ENCODE measurements at places on chromosomes 7 and 10.

DNA sequence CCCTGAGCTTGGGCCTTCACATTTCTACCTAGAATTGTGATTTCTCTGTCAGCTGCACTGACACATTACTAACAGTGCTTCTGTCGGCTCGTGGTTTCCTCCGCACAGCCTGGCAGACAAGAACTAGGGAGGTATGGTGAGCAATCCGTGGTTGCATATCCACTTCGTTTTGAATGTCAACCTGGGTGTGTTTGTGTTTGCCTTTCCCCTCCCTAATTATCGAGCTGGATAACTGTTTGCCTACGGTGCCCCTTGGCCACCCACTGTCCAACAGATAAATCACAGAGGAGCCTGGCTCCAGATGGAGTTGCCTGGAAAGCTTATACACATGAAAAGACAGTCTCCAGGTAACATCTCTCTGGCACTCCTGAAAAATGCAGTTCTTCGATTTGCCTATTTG is 228.8 kb downstream of the TRIL start:
- DNase-seq: no peak

GRCh38 chr10:98030991-98031431 is 590 bp upstream of the CRTAC1 start:
- no peak for DNase-seq

GRCh38 chr7:67392596-67393438 is 396.2 kb downstream of the TYW1 start:
- DNase-seq: no peak

GRCh38 chr10:1116696-1117280 is 60.6 kb downstream of the WDR37 start:
- no peak for DNase-seq

DNA sequence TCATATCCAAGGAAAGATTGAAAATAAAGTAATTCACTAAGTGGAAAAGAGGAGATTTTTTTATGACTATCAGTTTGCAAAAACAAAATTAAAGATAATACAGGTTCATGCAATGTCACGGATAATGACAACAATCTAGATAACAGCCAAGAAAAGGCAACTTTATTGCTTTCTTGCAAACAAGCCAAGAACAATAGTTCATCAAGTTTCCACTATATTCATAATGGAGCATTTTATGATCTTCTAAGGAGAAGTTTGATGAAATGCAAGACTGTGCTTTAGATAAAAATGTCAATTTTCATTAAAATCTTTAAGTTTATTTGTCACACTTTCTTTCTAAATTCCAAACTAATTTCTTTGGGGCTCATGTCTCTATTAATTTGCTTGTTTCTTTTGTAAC is 53.9 kb upstream of the NRP1 start:
- DNase-seq: no peak

- DNase-seq: no peak
Observed at GRCh38 chr10:133359972-133360610, 2.3 kb upstream of the FUOM start.

DNA sequence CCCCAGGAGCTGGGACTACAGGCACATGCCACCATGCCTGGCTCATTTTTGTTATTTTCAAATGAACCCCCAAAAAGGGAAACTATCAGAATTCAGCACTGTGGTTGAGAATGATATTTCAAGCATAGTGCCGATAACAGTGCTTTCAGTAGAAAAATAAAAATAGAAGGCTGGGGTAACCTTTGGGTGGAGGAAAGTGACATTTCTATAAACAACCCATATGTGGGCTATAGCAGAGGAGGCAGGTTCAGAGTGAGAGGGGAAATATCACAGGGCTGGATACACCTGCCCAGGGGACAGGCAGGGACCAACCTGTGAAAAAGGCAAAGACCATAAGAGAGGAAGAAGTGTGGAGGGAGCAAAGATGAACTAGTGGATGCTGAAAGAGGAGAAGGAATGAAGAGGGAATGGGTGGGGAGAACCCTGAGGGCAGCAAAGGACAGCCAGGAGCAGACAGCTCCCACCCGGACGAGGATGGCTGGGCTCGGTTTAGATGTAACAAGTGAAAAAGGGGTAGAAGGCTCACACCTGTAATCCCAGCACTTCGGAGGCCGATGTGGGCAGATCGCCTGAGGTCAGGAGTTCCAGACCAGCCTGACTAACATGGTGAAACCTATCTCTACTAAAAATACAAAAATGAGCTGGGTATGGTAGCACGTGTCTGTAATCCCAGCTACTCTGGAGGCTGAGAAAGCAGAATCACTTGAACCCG is 56.5 kb downstream of the MAP3K8 start:
- DNase-seq: no peak

- no peak for DNase-seq
Observed at GRCh38 chr7:155850766-155851678, 38.8 kb upstream of the SHH start.

GRCh38 chr10:110044681-110045080 is 36.9 kb downstream of the ADD3 start:
- no peak for DNase-seq

DNA sequence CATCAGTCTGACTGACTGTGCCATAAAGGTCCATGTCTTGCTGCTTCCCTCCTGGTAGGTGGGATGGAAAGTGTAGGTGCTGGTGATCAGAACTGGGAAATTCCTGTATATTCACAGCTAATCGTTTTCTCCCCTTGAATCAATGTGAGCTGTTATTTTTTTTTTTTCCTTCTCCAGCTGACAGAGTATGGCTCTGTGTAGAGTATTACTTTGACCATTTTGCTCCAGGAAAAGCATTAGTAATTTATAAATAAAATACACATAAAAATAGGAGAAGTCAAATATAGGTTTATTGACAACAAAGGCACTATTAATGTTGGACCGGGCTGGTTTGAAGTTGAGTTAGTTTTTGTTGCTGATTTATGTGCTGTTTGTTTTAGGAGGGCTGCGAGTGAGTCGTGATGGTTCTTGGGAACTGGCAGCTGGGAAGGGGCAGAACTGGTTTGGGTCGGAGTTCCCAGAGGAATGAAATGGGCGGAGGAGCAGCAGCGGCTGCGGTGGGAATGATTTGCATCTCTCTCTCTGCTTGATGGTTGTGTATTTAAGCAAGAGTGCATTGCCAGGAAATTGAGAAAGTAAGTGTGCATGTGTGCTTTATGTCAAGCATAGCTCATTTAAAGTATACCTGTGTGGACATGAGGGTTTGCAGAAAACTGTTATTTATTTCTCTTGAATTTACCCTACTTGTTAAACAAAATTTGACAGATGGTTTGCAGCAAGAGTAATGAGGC is 80.9 kb downstream of the LRMDA start:
- no peak for DNase-seq

- no peak for DNase-seq
Observed at GRCh38 chr7:105691680-105692564, 110.6 kb upstream of the EFCAB10 start.
